GM03348 (cell line): ENCODE measurements at places on chromosomes 2 and 18.

- DNase-seq = no peak
These were observed 277.4 kb downstream of the NRXN1 start for GRCh38 chr2:50754514-50754913.

GRCh38 chr18:40935423-40935822, 1019.6 kb upstream of the PIK3C3 start:
- no peak for DNase-seq

DNA sequence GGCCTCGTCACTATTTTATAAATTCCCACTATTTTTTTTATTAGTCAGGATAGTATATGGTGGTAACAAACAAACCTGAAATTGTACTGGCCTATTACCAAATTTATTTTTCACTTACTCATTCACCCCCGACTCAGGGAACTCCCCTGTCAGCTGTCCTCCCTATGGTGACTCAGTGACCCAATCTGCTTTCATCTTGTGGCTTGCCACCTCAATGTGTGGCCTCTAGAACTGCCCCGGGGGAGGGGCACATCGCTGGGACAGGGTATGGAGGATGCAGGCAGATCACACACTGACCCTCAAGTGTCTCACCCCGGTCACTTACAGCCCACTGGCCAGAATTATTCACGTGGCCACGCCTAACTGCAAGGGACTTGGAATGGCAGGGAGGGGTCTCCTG, 71.6 kb downstream of the ACTR2 start:
- no peak for DNase-seq

DNA sequence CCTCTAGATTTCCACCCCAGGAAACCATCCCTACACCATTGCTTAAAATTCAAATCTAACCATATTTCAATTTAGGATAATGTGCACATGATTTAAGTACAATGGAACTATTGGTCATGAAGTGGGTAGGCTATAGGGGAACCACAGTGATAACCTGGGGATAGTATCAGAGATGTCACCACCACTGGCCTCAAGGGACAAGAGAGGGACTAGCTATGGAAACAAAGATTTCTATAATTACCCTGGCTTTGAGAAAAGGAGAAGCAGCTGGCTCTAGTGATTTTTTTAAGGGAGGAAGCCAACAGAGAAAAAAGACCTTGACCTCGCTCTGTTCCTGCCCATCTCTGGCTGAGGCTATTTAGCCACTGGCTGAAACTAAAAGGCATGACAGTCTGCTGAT, 132.0 kb downstream of the MEP1B start:
- no peak for DNase-seq

DNA sequence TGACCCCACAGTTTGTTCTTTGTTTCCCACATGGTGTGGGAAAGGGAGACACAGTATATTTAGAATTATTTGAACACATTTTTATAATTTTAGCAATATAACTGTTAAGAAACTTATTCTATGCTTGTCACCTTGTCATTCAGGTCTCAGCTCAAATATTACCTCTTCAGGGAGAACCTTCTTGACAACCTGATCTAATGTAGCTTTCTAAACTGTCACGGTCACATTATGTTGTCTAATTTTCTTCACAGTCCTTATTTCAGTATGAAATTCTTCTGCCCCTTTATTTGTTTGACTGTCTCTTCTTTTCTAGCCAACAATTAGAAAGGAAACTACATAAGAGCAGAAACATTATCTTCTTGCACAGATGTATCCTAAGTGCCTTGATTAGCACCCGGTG, 304.3 kb upstream of the PARD3B start:
- no peak for DNase-seq

DNA sequence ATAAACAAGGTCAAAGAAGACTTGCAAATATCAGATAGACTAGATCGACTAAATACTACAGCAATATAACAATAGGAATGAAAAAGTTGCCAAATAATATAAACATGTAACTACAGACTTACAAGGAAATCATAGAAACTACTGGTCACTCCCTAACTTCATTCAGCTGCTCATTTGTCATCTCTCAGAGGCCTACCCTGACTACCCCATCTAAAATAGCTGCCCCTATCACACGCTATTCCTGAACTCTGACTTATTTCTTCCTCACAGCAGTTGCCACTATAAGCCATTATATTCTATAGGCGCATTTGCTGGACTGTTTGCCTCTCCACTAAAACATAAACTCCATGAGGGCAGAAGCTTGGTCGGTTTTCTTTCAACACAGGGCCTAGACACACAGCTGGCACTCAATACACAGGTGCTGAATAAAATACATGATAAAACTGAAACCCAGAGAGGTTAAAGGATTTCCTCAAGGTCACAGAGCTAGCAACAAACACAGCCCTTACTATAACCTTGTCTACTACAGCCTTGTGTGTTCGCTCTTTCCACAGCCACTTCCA, 1.8 kb downstream of the STRN start:
- no peak for DNase-seq

DNA sequence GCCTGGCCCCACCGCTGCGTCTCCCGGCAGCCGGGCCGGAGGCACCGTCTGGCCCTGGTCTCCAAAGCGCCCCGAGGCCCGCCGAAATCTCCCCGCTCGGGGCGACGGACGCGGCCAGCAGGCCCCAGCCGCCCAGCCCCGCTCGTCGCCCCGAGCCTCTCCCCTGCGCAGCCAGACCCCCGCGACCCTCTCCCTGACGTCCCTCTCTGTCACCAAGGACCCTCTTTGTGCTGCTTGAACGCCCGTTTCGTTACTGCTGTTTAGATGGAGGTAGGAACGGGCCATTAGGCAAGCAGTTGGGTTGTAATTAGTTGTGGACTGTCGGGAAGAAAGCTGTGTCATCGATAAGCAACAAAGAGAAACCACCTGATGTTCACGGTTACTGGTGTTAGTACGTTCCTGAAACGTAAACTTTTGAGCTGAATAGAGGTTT, 686 bp downstream of the UBXN4 start:
- DNase-seq = peak; percentile 61

GRCh38 chr18:68148863-68149262, 566.0 kb downstream of the TMX3 start:
- DNase-seq = no peak

DNA sequence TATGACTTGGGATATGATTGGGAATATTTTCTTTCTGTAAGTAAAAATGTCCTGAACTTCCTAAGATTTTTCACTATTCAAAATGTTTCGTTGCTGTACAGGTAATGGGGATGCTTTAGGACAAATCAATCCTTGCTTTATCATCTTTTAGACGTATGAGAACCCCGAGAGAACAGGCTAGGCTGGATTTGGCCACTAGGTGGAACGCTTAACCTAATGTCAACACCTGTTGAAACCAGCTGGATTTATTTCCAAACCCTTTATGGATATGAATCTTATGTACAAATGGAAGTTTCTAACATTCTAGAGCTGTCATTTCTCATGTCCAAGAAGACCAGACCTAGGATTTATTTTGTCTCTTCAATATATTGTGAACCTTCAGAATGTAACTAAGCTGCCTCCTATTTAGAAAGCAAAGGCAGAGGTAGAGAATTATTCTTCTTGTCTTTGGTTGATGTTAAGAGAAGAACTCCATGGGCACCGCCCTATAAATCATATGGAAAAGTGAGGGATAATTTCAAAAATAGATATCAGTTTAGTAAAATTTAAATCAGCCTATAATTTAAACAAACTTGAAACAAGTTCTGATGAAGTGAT, 96.7 kb downstream of the PMAIP1 start:
- peak; percentile 58 for DNase-seq

GRCh38 chr2:24125956-24126355, 2.7 kb downstream of the FAM228B start:
- no peak for DNase-seq

GRCh38 chr2:47493317-47494035, 90.5 kb downstream of the MSH2 start:
- no peak for DNase-seq

- DNase-seq = no peak
These were observed 89.0 kb downstream of the INSIG2 start for GRCh38 chr2:118177318-118177717.

GRCh38 chr2:28606986-28607441, 111.2 kb downstream of the PLB1 start:
- no peak for DNase-seq
